ENCODE measurements at places on chromosomes 11 and 22.

DNA sequence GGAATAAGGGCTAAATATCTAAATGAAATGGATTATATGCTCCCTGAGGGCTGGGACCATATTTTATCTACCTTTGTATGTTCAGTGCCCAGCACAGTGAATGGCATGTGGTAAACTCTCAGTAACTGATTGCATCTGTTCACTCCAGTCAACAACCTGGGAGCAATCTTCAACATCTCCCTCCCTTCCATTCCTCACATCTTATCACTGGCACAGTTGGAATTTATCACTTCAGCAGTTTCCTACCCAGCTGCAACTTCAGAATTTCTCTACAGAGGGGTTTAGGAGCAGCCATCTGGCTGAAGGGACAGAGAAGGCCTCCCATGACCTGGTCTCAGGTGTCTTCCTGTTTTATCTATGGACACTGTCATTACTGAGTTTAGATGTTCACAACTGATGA is 9.8 kb upstream of the SIK2 start:
- no peak for DNase-seq

DNA sequence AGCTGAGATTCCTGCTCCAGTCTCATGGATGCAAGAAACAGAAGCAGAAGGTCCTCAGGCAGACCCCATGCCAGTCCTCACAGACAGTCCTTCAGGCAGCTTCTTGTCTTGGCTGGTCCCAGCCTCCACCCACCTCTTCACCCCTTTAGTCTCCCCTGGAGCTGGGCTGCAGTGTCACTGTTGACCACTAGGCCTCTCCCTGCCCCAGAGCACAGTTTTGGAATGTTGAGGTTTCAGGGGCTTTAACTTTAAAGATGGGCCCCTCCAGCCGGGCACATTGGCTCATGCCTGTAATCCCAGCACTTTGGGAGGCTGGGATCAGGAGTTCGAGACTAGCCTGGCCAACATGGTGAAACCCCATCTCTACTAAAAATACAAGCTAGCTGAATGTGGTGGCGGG is 39.5 kb upstream of the GCAT start:
- DNase-seq: no peak

DNA sequence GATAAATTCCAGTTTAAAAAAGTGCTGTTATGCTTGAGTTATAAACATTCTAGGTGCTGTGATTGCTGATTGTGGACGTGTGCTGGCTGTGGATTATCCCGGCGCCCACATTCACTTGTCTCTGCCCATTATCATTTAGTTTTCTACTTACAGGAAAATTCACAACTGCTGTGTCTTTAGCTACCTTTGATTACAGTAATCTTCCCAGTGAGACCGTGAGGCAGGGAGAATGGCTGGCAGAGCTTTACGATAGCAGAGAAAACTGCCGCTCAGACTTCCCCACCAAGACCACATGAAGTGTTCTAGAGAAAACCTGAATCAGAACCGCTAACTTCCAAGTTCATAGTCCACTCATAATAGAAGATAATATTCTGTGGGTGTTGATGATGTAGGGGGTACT is 34.6 kb upstream of the NELL1 start:
- no peak for DNase-seq

- DNase-seq: no peak
These were observed at the start of gene PTGDR2 for GRCh38 chr11:60855726-60856633. Gene PTGDR2 (minus strand): TSS chr11:60855950. CDS start chr11:60853722, 2,228 bp downstream.

GRCh38 chr11:65440831-65441499 is 18.4 kb downstream of the NEAT1 start:
- no peak for DNase-seq

GRCh38 chr22:20093418-20094196 is 13.6 kb downstream of the DGCR8 start:
- DNase-seq: no peak

- DNase-seq: no peak
These were observed 363.0 kb downstream of the CNTN5 start for GRCh38 chr11:99383648-99384245.

- no peak for DNase-seq
These were observed 2.5 kb downstream of the ROBO3 start for GRCh38 chr11:124867700-124868099.

- DNase-seq: no peak
These were observed 134.1 kb downstream of the SLC17A6 start for GRCh38 chr11:22472306-22472705.

GRCh38 chr11:5809905-5810795 is 1.4 kb downstream of the OR52N2 start:
- DNase-seq: no peak

- DNase-seq: no peak
These were observed 9.2 kb upstream of the MCHR1 start for GRCh38 chr22:40670058-40670457.

GRCh38 chr11:36229091-36229705 is 60.0 kb downstream of the COMMD9 start:
- no peak for DNase-seq

GRCh38 chr22:50146439-50147238 is 23.9 kb upstream of the PANX2 start:
- DNase-seq: no peak

GRCh38 chr11:61578819-61579675 is 1.8 kb downstream of the SYT7 start:
- no peak for DNase-seq

GRCh38 chr11:61297746-61298145 is 2.6 kb upstream of the VWCE start:
- no peak for DNase-seq

- DNase-seq: no peak
These were observed 2.4 kb downstream of the TRMT112 start for GRCh38 chr11:64314805-64315561.

GRCh38 chr11:110529043-110529442 is 99.3 kb downstream of the FDX1 start:
- DNase-seq: no peak

DNA sequence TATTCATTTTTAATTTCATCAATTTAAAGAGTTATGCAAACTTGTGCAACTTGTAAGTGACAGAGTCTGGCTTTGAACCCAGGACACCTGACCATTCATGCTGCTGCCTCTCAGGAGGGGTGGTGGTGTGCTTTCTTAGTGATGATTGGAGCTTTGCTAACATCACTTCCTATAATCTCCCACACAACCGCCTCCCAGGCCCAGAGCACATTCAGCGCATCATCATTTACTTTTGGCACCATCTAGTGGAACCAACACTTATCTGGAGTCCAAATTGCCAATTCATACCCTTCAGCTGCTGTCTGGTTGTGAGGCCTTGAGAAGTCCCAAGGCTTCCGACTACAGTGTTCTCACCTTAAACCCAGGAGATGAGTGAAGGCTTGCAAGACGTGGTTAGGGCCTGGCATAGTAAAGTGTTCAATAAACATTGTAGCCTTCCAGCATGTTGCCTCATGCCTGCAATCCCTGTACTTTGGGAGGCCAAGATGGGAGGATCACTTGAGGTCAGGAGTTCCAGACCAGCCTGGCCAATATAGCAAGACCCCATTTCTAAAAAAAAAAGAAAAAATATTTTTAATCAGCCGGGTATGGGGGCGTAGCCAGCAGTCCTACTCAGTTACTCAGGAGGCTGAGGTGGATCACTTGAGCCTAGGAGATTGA is 1.1 kb upstream of the TTLL1 start:
- peak; percentile 14 for DNase-seq

DNA sequence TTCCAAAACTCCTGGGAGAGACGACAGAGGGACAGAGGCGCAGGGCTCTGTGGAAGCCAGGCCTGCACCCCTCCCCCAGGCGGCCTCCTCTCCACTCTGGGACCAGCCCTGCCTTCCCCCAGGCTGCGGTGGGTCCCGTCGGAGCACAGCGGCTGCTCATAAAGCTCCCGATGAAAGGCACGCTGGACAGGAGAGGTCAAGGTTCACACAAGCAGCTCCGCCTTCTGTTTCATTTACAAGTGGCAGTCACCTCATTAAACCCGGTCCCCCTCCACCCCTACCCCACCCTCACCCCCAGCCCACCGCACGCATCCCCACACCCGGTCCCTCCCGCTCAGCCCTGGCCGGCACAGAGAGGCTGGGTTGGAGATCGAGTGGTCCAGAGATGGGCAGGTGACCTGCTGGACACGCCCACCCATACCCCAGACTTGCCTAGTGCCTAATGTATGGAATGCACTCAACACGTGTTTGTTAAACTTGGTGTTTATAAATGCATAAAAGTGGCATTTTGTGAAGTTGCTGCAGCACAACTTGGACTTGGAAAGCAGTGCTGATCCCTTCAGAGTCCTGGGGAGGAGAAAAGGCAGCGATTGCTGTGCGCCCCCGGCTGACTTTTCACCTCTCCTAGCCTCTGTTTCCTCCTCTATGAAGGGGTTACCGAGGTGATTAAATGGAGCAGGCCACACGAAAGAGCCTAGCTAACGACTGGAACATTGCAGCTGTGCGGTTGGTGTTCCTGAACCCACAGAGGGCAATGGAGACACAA is 26.0 kb downstream of the RPUSD4 start:
- DNase-seq: no peak

DNA sequence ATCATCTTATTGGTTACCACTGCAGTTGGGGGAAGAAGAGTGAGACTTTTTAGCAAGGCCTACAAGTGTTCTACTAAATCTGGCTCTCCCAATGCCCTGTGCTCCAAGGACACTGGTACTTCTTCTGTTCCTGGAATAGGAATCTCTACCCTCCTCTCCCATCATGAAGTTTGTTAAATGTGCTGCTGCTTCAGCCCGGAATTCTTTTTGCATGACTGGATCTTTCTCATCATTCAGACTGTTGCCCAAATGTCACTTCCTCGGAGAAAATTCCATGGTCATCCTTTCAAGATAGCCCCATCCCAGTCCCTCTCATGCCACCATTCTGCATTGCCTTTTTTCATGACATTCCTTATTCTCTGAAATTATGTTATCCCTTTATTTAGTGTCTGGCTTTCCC is 400.8 kb downstream of the SOX6 start:
- DNase-seq: no peak

DNA sequence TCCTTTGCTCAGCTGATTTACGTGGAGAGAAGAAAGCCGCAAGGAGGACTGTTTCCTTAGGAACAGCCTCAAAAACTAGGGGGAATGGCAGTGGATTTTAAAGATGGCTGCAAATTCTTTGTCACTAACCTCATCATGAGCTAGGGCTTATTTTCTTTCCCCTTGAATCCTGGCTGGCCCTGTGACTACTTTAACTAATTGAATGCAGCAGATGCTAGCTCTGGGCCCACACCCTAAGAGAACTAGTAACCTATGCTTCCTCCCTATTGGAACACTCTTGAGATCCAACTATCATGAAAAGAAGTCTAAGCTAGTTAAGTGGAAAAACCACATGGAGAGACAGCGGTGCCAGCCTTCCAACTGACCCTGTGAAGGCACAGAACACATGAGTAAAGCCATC is 421.3 kb upstream of the NARS2 start:
- DNase-seq: no peak

- no peak for DNase-seq
These were observed 59.2 kb downstream of the TRIM44 start for GRCh38 chr11:35721651-35722282.

DNA sequence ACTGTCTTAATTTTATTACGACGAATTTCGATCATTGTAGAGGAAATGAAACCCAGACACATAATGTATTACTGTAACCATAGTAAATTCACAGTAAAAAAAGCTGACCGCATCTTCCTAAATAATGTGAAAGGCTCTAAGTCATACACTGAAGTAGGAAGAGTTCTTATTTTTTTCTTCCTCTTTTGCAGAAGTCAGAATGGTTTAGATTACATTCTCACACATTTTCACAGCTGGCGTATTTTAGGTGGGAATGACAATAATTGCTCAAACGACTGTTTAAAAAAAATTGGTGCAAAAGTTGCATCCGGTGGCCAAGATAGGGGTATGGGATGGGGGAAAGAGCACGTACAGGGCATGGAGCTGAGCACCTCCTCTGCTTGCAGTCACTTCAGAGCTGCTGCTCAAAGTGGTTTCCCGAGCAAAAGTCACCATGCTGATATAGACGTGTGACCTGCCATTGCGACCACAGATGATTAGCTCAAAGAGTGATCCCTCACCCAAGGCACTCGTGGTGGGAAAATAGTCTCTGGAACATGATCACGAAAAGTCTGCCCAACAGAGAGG is 35.3 kb downstream of the MMP13 start:
- no peak for DNase-seq

DNA sequence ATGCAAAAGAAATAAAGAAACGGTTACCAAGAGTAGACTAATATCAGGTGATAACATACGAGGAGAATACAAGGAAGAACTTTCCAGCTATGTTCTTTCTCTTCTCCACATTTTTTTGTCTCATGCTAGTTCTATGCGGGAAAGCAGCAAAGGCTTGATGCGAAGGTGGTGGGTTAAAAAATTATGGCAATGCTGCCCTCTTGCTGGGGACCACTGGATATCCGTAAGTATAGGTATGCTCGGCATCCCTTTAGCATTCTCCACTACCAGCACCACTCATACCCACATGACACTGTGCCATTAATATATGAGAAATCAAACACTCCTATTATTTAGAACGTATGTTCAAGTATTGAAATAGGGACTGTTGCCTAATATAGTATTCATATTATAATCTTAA is 776.4 kb downstream of the LRRC4C start:
- DNase-seq: no peak

DNA sequence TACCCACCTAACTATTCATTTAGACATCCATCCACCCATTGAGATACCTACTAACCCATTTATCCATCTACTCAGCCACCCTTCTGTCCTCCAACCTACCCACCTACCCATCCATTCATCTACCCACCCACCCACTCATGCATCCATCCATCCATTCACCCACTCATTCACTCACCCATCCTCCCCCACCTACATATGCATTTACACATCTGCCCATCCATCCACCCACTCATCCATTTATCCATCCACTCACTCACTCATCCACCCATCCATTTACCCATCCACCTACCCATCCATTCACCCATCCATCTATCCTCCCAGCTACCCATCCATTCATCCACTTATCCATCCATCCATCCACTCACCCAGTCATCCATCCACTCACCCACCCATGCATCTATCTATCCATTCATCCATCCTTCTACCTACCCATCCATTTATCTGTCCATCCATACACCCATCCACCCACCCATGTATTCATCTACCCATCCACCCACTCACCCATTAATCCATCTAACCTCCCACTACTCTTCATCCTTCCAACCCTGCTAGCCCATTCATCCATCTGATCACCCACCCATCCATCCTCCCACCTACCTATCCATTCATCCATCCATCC is 378.7 kb downstream of the CTTN start:
- no peak for DNase-seq

DNA sequence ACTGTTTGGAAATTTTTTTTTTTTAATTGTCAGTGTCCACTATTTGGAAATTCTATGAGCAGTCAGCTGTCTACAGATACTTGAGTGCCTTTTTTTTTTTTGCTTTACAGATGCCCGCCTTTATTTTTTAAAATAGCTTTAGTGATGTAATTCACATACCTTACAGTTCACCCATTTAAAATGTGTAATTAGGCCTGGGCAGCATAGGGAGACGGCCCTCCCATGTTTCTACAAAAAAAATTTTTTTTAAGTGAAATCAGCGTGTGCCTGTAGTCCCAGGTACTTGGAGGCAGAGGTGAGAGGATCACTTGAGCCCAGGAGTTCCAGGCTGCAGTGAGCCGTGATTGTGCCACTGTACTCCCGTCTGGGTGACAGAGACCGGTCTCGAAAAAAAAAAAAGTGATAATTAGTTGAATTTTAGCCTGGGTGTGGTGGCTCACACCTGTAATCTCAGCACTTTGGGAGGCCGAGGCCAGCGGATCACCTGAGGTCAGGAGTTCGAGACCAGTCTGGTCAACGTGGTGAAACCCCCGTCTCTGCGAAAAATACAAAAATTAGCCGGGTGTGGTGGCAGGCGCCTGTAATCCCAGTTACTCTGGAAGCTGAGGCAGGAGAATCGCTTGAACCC is 1.5 kb downstream of the ZNF143 start:
- DNase-seq: no peak

All from nucleus accumbens (tissue), 56 donors.